K562 (cell line): ENCODE measurements at places on chromosomes 1 and 21. TPM values are rescaled to one million over a fixed set of nuclear protein-coding genes. Genes with fewer than 3 reads are reported as not detected.

DNA sequence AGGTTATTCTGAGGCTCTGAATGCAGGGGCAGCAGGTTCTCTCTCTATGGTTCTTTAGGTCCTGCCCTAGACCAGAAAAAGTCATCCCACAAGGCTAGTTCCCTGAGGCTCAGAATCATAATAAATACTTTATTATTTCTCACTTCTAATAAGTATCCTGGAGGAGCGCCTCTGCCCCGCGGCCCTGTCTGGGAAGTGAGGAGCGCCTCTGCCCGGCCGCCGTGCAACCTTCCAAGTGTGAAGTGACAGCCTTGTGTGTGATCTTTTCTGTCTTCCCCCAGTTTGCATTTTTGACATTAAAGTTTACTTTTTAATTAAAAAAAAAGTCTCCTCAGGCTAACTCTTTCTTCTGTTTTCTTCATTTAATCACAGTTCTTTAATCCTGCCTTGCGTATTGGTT is 11.5 kb downstream of the AIM2 start:
- no peak for DNase-seq
- no peak overlapping the region for H3K27ac ChIP-seq
- H3K36me3 ChIP-seq: no peaks in the 10 kb centered on the region
- no peaks in the 10 kb centered on the region for H3K4me1 ChIP-seq

DNA sequence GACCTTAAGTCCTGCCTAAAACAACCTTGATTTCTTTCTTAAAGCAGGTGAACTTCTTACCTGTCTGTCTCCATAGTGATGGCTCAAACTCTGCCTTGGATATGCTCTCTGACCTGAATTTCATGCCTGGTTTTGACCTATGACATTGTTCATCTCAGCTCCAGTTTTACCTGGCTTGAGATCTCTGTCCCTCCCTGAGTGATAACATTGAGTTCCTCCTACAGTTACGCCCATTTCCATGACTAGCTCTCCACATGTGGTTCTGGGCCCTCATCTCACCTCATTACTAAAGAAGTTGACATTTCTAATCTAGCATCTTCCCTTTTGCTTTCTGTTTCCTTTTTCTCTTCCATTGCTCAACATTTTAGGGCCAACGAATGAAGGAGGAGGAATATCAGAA is 233.1 kb downstream of the HHIPL2 start:
- no peak overlapping the region for H3K4me3 ChIP-seq
- H3K27me3 ChIP-seq: no peaks in the 10 kb centered on the region
- no peak overlapping the region for H3K27ac ChIP-seq
- no peak for DNase-seq
- no peaks in the 10 kb centered on the region for H3K36me3 ChIP-seq
- no peaks in the 10 kb centered on the region for H3K4me1 ChIP-seq

DNA sequence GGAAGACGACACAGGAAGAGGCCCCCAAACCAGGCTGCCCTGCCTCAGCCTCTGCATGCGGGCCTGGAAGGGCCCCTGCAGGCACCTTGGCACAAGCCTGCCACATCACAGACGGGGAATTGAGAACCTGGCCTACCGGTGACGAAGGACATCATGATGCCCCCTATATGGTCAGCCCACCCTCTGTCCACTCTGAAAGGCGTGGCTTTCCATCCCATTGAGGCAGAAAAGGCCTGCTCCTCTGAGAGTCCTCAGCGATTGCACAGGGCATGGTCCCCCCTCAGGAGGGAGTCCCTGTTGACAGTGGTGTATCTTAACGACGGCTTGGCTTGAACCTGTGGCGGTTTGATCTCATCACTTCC is 11.4 kb downstream of the KRTAP10-1 start:
- DNase-seq: no peak
- H3K27ac ChIP-seq: no peak overlapping the region
- H3K36me3 ChIP-seq: no peaks in the 10 kb centered on the region
- H3K4me3 ChIP-seq: no peak overlapping the region

DNA sequence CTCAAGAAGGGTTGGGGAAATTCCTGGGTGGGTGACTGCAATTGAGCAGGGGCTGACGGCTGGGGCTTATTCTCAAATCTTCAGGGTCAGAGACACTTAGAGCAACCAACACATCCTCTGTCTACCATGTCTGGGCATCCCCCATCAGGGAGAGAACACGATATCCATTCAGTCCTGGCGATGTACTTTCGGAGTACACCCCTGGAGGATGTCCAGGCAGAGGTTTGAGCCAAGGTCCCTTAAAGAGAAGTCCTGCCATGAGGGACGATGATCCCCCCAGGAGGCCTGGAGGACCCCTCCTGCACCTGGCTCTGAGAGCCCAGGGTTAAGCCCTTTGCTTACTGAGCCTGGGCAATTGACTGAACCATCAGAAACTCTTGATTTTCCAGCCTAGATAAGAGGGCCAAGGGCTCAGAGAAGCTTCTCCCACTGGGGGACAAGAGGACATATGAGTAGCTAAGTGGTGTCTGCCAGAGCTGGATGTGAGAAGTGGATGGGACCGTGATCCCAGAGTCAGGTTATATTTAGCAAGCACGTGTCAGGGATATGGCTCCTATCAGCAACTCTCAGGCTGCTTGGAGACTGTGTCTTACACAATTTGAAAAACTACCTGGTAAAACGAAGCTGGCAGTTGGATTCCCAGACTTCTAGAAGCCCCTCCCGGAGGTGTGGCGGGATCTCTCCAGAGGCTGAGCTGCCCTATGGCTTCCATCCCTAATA is 253.3 kb upstream of the VAMP3 start:
- DNase-seq: no peak
- no peak overlapping the region for H3K4me3 ChIP-seq

- H3K27me3 ChIP-seq: no peaks in the 10 kb centered on the region
- no peak overlapping the region for H3K27ac ChIP-seq
These were observed 1441.0 kb downstream of the BRINP3 start for GRCh38 chr1:189036628-189037027.

- H3K4me1 ChIP-seq: peaks cover 2% of the 10 kb centered on the region; the same call in 2 of the 3 replicates
- peaks cover 75% of the 10 kb centered on the region for H3K36me3 ChIP-seq
- H3K27ac ChIP-seq: no peak overlapping the region
- no peak overlapping the region for H3K4me3 ChIP-seq
These were observed 22.8 kb downstream of the DHRS3 start for GRCh38 chr1:12594966-12595756.

GRCh38 chr21:45506836-45507522 is 35.3 kb downstream of the SLC19A1 start:
- peaks cover 72% of the 10 kb centered on the region for H3K4me1 ChIP-seq
- no peak for DNase-seq
- H3K36me3 ChIP-seq: peaks cover 8% of the 10 kb centered on the region; the same call in 1 of the 3 replicates
- no peak overlapping the region for H3K4me3 ChIP-seq
- H3K27me3 ChIP-seq: no peaks in the 10 kb centered on the region

GRCh38 chr1:91643431-91643830 is 142.8 kb downstream of the CDC7 start:
- no peak overlapping the region for H3K4me3 ChIP-seq
- H3K27ac ChIP-seq: no peak overlapping the region
- no peaks in the 10 kb centered on the region for H3K27me3 ChIP-seq
- no peak for DNase-seq
- no peaks in the 10 kb centered on the region for H3K36me3 ChIP-seq

DNA sequence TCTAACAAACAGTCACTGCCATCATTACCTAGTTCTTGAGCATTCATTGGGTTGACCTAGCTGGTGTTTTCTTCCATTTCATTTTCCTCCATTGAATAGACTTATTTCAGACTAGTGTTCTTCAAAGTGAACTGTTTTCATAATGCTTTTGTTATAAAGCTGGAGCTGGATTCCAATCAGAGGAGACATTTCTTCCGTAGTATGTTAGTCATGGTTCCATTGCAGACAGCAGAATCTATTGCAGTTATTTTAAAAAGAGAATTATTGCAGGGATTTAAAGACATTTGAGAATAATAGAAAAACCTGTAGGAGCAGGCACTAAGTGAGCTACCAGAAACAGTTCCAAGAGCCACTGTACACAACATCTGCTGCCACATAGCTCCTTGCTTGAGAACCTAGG is 50.0 kb downstream of the HHAT start:
- no peak for DNase-seq
- no peak overlapping the region for H3K27ac ChIP-seq
- H3K4me3 ChIP-seq: no peak overlapping the region

DNA sequence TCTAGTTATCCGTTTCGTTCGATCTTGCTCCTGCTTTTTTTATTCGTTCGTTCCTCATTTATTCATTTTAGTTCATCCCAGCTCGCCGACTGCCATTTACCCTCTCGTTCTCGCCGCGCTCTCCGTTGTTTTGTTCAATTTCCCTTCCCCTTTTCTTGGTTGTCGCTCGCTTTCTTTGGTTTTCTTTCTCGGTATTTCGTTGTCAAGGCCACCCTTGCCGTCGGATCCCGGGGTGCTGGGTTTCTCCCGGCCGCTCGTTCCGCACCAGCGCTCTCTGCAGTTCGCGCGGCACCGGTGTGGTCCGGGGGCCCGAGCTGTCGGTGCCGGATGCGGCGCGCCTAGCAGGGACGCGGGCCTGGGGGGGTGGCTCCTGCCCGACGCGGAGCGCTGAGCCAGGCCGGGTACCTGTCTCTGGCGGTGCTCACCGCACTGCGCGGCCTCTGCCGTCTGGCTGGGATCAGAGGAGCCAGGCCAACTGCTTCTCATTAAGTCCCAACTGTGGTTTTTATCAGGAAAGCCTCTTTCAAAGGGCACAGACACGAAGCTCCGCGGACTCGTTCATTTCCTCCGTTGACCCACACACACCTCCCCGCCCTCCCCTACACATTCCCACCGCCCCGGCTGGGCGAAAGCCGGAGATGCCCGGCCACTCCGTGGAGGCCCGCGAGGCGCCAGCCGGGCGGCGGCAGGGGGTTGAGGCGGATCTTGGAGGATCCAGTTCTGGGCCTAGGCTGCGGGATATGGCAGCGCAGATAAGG is 1.6 kb downstream of the ALX3 start:
- H3K4me3 ChIP-seq: no peak overlapping the region
- peaks cover 8% of the 10 kb centered on the region; the same call in 2 of the 3 replicates for H3K27me3 ChIP-seq
- H3K36me3 ChIP-seq: no peaks in the 10 kb centered on the region

GRCh38 chr21:20802631-20803260 is 195.5 kb upstream of the NCAM2 start:
- H3K36me3 ChIP-seq: no peaks in the 10 kb centered on the region
- H3K27ac ChIP-seq: no peak overlapping the region
- H3K4me1 ChIP-seq: no peaks in the 10 kb centered on the region
- no peak overlapping the region for H3K4me3 ChIP-seq

DNA sequence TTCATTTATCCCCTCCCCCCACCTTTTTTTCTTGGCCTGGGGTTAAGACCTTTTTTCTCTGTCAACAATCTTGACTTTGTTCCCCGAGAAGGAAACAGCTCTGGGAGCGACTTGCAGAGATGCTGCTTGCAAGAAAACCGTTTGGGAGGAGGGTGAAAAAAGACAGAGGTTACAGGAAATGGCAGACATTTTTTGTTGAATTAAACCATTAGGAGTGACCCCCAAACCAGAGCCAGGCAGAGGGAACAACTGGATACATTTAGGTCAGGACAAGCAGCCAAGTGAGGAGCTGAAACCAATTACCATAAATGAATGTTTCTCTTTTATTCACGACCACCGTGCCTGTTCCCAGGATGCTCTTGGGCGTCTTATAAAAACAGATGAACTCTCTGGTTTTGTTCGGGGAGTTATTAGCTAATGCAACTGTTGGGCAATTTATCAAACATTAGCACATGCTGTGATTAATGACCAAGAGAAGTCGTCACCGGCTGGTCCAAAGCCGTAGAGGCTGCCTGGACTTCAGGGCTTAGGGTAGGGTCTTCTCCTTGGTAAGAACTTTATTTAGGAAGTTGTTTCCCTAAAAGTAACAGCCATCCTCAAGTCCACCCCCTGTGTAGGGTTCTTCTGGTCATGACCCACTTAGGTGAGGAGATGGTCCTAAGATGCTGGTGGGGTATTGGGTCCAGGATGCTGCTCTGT is 141.0 kb downstream of the FOXD2 start:
- no peak for DNase-seq
- peaks cover 68% of the 10 kb centered on the region for H3K27me3 ChIP-seq
- no peaks in the 10 kb centered on the region for H3K36me3 ChIP-seq
- peaks cover 3% of the 10 kb centered on the region; the same call in 1 of the 2 replicates for H3K4me1 ChIP-seq

DNA sequence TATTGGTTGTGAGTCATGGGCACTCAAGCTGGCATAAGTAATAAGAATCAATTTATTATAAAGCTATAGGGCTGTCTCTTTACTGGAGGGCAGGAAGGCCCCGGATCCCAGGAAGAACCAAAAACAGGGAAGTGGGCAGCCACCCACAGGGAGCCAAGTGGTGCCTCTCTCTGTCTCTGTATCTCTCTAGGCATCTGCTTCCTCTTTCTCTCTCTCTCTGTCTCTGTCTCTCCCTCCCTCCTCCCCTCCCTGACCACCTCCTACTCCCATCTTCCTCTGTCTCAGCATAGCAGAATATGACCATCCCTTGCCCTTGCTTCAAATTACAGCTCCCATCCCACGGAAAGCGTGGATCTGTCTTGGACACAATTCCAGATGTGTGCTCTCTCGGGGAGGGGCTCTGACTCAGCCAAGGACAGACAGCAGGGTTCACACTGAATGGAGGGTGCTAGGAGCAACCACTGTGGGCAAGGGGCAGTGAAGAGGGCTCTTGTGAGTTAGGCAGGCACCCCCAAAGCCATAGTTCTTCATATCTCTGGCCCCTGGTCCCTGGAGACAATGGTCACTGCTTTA is 80.4 kb upstream of the LPGAT1 start:
- no peak overlapping the region for H3K4me3 ChIP-seq
- no peak overlapping the region for H3K27ac ChIP-seq
- DNase-seq: no peak

DNA sequence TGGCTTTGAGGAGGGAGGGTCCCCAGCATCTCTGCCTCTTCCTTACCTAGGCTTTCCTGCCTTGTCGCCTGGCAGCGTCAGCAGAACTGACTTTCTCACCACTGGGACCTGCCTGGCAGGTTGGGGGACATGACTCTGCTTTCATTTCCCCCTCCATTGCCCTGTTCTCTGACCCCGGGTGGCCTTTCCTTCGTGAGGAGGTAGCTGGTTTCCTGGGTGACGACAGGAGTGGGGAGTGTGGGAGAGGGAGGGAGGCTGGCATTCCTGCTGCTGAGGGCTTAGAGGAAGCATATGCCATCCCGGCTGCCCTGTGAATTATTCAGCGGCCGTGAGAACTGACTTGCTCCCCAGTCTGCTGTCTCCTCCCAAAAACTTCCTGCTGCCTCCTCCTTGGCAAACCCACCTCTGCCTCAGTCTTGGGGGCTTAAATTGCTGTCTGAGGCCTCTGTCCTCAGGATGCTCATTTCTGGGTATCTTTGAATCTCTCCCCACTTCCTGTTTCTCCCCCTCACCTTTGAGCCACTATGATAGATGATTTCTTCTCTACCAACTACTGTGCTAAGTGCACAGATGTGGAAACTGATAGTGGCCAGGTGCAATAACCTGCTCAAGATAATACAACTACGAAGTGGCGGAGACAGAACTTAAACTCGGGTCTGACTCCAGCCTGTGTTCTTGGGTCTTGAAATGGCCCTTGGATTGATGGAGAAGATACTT is 182.0 kb upstream of the CSF3R start:
- H3K4me3 ChIP-seq: no peak overlapping the region
- H3K36me3 ChIP-seq: no peaks in the 10 kb centered on the region
- H3K27me3 ChIP-seq: peaks cover 12% of the 10 kb centered on the region; the same call in 2 of the 3 replicates
- DNase-seq: no peak
- no peak overlapping the region for H3K27ac ChIP-seq
- no peaks in the 10 kb centered on the region for H3K4me1 ChIP-seq

Gene PHC2
- total RNA-seq: 59.9 and 67.6 TPM in 2 replicates

Gene ARTN
- total RNA-seq: 0.38 TPM in 1 of 2 replicates, not detected in the other

Gene KRTAP19-1
- total RNA-seq: not detected in 2 replicates

Gene HNRNPCL2
- not detected in 2 replicates for total RNA-seq

Gene TIE1
- 0.20 and 0.31 TPM in 2 replicates for total RNA-seq

Gene SPTA1
- 44.3 and 45.9 TPM in 2 replicates for total RNA-seq

Gene CELA3A
- 5.4 and 5.7 TPM in 2 replicates for total RNA-seq

Gene SUCO
- total RNA-seq: 15.9 and 18.5 TPM in 2 replicates

Gene MMEL1
- not detected in 2 replicates for total RNA-seq

Gene IQCC
- total RNA-seq: 6.6 and 8.1 TPM in 2 replicates

Gene ASAP3
- 27.6 and 31.2 TPM in 2 replicates for total RNA-seq

Gene SPATA6
- 0.38 and 0.91 TPM in 2 replicates for total RNA-seq

Gene TSACC
- 1.0 and 1.1 TPM in 2 replicates for total RNA-seq

Gene ZSWIM5
- total RNA-seq: 0.07 and 0.22 TPM in 2 replicates
